ENCODE measurements at places on chromosomes 11 and 22. TPM values are rescaled to one million over a fixed set of nuclear protein-coding genes. Genes with fewer than 3 reads are reported as not detected.

DNA sequence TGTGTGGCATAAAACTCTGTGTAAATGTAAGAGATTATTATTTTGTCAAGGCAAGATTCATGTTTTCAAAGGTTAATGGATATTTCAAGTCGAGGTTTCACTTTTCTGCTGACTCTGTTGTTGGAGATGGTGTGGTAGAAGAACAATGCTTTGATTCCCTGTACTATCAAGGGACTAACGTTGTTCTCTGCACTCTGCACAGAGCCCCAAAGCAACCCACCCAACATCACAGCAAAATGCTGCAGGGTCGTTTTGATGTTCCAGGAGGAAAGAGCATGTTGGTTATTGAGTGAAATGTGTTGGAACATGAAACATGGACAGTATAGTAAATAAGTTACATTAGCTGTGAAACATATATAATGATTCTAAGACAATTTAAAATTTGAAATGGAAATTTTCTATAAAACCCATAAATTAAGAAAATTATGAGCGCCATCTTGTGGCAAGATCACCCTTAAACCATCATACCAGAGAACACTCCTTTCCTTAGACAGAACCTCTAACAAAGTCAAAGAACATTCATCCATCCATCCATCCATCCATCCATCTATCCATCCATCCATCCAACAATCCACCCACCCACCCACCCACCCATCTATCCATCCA is 164.4 kb upstream of the ZBED5 start:
- DNase-seq = no peak

The C11orf42 gene
- not detected for polyA plus RNA-seq

The GUCY1A2 gene
- 0.53 TPM for polyA plus RNA-seq

- peak; percentile 74 for DNase-seq
Measured at GRCh38 chr22:20509344-20510047, 2.1 kb downstream of the MED15 start.

GRCh38 chr22:30423301-30423958 is 2.1 kb upstream of the MTFP1 start:
- no peak for DNase-seq

DNA sequence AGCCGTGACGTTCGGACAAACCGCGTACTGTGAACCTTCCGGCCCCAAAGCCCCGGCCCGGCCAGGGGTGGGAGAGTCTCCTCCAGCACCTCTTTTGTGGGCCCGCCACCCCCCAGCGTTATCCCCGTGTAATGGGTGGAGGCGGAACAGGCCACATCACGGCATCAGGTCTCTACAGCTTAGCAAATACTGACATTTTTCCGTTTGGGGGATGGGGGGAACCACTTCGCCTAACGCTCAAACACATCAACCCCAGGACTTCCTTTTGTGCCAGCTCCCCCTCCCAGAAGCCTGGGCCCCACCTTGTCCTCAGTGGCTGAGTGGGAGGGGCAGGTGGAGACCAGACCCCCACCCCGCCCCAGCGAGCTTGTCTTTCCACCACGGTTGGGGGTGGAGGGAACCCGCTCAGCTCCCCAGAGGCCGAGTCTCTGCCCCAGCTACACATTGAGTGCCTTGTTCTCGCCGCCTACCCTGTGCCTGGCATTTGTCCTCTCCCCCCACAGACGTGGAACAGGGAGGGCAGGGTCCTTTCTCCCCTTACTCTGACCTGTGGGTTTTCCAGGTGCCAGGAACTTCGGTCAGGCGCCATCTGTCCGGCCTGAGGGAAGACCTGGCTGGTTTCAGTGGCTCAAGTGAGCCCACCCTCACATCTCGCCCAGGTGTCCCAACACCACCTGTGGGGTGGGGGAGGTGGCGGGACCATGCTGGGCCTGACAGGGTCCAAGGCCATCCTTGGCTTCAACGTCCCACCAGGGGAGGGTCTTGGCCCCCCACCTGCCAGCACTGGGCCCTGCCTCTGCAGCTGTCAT is 29.6 kb downstream of the SBF1 start:
- no peak for DNase-seq

The ZP1 gene
- polyA plus RNA-seq = 0.67 TPM

The OR51B2 gene
- not detected for polyA plus RNA-seq

DNA sequence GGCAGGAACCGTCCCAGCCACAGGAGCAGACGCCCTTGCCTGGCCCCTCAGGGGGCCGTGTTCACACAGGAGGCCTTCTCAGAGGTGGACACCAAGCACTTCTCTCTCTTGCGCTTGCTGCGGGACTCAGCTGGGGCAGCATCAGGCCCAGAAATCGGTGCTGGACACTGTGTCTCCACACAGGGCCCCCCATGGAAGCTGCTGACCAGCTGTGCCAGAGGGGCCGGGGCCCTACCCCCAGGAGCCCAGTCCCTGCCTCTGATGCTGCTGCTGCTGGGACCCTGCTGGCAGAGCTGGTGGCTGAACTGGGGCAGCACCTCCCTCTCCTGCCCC is 4.0 kb downstream of the PLXNB2 start:
- no peak for DNase-seq

DNA sequence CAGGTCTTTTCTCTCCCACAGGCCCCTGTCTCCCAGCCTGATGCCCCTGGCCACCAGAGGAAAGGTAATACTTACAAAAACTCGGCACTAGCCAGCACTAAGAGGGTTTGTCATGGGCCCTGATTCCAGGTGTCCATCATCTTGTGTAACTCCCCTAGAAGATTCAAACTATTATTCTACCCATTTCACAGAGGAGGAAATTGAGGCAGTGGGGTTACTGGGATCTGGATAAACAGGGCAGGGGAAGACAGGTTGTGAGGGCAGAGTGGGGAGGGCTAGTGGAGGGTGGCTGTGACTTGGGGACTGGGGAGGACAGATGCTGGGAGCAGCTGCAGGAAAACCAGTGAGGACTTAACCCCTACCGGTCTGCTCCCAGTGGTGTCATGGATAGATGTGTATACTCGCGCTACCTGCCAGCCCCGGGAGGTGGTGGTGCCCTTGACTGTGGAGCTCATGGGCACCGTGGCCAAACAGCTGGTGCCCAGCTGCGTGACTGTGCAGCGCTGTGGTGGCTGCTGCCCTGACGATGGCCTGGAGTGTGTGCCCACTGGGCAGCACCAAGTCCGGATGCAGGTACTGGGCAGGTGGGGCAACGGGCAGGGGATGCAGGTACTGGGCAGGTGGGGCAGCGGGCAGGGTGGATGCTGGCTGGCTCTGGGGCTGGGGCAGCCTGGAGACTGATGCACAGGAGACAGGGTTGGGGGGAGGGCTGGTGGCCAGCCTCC is 1.2 kb downstream of the VEGFB start:
- DNase-seq = no peak

GRCh38 chr22:42621505-42622002 is 6.9 kb upstream of the POLDIP3 start:
- no peak for DNase-seq

The PDE2A gene
- 0.64 TPM for polyA plus RNA-seq

GRCh38 chr11:119130662-119131061 is 9.3 kb downstream of the HINFP start:
- no peak for DNase-seq

The BACE1 gene
- polyA plus RNA-seq = 99.6 TPM

The SYNGR1 gene
- polyA plus RNA-seq = 44.4 TPM

The DEFB131B gene
- not detected for polyA plus RNA-seq

GRCh38 chr11:123483058-123483457 is 53.0 kb downstream of the GRAMD1B start:
- no peak for DNase-seq

DNA sequence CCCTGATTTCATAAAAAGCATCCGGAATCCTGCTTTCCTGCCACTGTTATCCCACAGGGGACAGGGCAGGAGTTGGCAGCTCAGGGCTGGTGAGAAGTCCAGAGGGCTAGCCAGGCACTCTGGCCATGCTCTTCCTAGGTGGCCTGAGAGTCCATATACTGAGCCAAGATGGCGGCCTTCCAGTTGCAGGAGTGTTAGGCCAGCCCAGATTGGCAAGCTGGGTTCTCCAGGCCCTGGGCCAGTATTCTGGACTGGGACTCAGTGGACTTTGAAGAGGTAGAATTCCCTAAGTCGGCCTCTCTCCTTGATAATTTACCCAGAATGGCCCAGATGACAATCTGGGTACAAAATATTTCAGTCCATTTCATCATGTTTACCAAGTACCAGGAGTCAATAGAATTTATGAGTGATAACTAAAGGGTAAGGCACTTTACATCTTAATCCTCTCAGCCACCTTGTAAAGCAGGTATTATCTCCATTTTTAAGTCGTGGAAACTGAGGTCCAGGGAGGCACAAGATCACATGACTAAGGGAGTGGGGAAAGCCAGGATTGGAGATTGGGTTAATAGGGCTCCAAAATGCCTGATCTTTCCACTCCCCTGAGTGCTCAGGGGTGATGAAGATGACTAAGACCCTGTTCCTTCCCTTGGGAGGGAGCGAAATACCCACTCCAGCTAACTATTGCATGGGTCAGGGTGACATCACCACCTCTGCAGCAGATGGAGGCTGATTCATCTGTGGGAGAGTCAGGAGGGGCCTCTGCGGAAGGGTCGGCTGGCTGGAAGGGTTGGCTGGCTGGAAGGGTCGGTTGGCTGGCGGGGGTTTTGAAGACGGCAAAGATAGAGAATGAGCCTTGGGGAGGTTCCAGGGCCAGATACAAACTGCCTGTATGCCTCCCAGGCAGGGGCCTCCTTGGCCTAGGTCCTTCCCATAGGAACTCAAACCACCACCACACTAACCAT is 1.2 kb upstream of the MICALL1 start:
- peak; percentile 93 for DNase-seq

- DNase-seq = no peak
Measured at GRCh38 chr11:11057472-11057854, 199.6 kb upstream of the ZBED5 start.

- no peak for DNase-seq
Measured at GRCh38 chr11:19853016-19853415, 140.4 kb downstream of the NAV2 start.

DNA sequence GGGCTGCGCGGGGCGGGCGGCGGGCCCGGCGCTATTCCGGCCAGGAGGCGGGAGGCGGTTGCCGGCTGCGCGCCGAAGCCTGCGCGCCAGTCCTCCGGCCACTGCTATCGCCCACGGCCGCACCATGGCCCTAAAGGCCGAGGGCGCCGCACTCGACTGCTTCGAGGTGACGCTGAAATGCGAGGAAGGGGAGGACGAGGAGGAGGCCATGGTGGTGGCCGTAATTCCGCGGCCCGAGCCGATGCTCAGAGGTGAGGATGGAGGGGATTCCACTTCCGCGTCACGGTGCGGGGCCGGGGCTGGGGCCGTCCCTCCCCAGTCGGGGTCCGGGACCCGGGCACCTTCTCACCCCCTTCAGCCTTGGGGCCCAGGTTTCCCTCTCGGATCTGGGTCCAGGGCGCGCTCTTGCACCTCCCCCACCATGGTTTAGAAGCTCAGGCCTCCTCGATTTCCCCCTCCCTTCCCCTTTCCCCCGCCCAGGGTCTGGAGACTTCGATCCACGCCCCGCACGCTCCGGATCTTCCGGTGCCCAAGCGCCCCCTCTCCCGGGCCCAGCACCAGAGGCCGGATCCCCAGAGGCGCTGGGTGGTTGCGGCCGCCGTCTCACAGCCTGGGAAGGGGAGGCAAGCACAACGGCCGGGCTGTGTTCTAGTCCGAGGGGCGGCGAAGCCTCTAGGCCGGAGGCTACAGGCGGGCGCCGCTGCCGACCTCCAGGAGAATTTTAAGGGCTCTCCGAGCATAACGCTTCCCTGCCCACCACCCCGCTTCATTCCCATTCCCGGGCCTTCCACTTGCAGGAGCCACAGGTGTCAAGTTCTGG is 517 bp downstream of the SPINDOC start:
- DNase-seq = no peak

The APBB1 gene
- 39.5 TPM for polyA plus RNA-seq

The FAR1 gene
- 37.5 TPM for polyA plus RNA-seq

The OR8J1 gene
- polyA plus RNA-seq = not detected

GRCh38 chr22:27654546-27655445 is 146.8 kb downstream of the MN1 start:
- DNase-seq = no peak

DNA sequence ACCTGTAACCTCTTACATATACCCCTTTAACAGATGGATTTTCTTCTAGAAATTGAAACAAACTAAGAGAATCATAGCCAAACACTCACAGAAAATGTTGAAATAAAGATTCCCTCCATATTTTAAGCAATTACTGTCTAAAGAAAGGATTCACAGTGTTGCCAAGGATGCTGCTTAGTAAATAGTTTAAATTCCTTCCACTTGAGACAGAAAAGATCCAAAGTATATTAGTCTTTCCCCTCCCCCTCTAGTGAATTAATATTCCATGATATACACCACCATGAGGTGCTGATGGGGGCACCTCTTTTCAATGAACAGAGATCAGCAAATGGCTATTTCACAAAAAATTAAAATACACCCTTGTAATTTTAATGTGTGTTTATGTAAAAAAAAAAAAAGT is 186.8 kb downstream of the SOX6 start:
- peak; percentile 37 for DNase-seq

DNA sequence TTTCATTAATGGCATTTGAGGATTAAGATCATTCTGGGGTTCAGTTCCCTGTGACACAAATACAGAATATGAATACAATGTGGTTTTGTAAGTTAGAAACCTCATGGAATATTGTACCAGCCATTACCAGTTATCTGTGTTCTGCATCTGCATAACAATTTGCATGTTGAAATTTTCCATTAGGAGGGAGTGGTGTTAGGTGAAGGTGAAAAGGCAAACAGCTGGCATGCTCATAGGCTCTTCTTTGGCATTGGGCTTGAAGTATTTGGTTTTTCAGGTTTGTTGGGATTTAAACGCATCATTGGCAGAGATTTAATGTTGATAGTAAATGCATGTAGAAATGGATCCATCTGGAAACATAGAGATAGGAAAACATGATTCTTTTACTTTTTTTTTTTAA is 18.6 kb downstream of the RTN3 start:
- DNase-seq = no peak

- DNase-seq = peak; percentile 10
Measured at GRCh38 chr22:23036684-23037428, 33.5 kb upstream of the GNAZ start.

The HDHD5 gene
- 35.3 TPM for polyA plus RNA-seq

- no peak for DNase-seq
Measured at GRCh38 chr11:11865449-11865848, 23.7 kb downstream of the USP47 start.

DNA sequence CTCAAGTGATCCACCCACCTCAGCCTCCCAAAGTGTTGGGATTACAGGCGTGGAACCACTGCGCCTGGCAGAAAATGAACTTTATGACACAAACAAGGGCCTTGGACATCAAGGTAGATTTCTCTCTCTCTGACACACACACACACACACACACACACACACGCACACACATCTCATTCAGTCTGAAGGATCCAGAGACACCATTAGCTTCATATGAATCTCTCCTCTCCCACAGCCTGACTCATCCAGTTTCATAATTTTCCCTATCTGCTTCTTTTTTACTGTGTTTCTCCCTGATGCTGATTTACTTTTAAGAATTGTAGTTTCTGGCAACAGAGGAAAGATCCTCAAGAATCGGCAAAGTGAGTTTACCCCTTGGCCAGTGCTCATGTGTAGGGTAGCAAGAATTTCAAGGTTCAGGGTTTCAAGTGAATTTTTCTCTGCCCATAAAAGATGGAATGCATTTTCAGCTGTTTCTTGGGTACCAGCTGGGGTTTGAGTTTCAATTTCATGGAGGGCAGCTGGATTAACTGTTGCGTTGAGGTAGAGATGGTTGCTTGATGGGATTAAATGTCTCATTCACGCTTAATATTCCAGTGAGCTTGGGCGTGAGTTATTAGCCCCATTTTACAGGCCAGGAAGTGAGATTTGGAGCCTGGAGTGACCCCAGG is 3.5 kb downstream of the MYO18B start:
- DNase-seq = peak; percentile 37

The RNH1 gene
- polyA plus RNA-seq = 260 TPM

The FAM76B gene
- polyA plus RNA-seq = 9.4 TPM

The HORMAD2 gene
- polyA plus RNA-seq = not detected

The APOA1 gene
- polyA plus RNA-seq = not detected

Data from BJ (cell line).